ENCODE measurements at places on chromosomes 3 and 15.

DNA sequence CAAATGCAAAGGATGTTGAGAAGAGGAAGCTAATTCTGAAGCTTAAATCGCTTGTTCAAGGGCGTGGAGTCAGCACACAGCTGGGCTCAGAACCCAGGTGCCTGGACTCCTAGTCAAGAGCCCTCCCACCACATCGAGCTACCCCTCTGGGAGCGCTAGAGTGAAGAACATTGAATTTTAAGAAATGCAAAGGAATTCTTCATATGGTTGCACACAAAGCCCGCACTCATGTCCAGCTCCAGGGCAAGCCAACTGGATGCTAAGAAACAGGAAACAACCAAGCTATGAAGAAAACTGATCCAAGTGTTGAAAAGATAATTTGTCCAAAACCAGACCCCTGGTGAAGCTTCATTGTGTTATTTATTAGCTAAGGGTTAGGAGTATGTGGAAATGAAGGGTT, 122.3 kb downstream of the ALDH1A2 start:
- no peak for DNase-seq

DNA sequence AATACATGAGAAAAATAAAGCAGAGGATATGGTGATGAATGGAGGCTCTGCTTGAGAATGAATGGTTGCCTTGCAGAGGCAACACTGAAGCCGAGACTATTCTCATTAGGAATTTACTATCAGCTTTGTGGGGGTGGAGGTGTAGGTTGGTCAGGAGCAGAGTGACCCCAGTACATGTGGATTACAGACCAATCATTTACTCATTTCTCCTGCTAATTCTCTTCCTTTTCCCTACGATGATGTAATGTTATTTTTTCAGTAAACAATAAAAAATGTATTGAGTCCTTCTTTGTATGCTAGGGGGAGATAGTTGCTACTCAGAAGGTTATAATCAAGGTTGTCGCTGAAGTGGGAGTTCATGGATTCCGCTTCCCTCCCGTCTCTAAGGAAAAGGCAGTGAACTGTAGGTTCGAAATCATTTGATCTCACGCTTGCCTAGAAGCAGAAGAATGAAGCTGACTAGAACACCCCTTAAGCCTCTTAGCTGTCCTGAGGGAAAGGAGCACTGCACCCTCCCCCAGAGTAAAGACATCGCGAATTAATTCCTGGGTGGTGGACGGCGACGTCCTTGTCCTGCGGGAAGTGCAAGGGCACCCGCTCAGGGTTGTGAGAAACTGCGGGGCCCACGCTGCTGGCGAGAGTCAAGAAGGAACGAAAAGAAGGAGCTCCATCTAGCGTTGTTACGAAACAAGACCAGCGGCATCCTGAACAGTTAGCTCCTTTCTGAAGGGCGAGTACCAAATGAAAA, 213.2 kb upstream of the PFN2 start:
- peak; percentile 69 for DNase-seq

DNA sequence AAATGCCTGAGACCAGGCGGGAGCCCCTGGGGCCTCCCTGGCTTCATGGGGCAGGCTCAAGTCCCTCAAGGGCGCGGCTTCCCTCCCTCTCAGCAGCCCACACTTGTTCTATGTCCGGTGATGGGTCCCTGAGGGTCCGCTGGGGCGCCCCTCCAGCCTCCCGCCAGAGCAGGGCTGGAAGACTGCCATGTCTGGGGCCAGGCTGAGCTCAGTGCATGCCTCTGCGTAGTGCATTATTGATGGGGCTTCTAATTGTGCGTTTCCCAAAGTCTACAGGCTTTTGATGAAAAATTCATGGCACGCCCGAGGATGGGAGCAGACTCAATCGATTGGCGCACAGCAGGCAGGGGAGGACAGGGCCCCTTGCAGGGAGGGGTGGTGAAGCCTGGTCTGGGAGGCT, 51.3 kb downstream of the CYP11A1 start:
- no peak for DNase-seq

GRCh38 chr15:69225355-69226022, 65.1 kb downstream of the GLCE start:
- peak; percentile 51 for DNase-seq

DNA sequence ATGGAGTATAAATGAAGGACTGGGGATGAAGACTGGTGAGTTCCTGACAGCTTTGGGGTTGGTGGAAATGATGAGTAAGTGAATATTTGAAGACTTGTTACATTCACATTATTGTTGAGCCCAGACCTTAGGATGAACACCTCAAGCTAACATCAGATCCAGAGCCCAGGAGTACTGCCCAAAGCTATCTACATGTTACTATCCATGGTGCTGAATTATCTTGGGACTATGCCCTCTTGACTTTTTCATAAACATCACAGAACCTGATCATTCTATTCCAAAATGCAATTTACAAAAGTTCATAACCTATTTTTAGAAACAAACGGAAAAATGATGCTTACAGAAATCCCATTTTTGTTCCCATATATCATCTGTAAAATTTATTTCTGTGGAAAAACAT, 613.3 kb downstream of the TUSC7 start:
- peak; percentile 46 for DNase-seq

GRCh38 chr3:117962750-117963149, 1071.9 kb downstream of the IGSF11 start:
- no peak for DNase-seq

DNA sequence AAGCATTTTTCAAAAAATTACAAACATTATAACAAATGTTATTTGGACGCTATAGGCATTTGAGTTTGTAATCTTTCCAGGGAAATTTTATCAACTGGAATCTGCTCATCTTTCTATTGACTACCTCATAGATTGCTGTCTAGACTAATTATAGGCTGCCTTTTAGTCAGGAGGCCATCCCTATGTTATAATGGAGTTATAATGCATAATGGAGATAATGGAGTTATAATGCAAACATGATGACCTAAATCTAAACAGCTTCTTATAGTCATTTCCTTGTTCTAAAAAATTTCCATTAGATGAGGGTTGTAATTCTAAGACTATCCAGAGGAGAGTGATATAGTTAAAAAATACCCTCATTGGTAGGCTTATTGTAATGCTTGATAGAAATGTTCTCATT, 226.4 kb downstream of the SI start:
- no peak for DNase-seq

GRCh38 chr15:96183867-96184266, 146.6 kb upstream of the NR2F2 start:
- peak; percentile 50 for DNase-seq

- peak; percentile 42 for DNase-seq
Measured at GRCh38 chr3:151204530-151205402, 1.8 kb upstream of the GPR171 start.

Measured in small intestine (tissue), 16 donors.